ENCODE measurements at places on chromosomes 2 and 18.

- DNase-seq = no peak
These were observed 146.4 kb downstream of the RIF1 start for GRCh38 chr2:151556121-151556520.

- DNase-seq = no peak
These were observed 50.7 kb upstream of the MGAT5 start for GRCh38 chr2:134203175-134203574.

- no peak for DNase-seq
These were observed 4.8 kb downstream of the SPAG16 start for GRCh38 chr2:213288913-213289700.

DNA sequence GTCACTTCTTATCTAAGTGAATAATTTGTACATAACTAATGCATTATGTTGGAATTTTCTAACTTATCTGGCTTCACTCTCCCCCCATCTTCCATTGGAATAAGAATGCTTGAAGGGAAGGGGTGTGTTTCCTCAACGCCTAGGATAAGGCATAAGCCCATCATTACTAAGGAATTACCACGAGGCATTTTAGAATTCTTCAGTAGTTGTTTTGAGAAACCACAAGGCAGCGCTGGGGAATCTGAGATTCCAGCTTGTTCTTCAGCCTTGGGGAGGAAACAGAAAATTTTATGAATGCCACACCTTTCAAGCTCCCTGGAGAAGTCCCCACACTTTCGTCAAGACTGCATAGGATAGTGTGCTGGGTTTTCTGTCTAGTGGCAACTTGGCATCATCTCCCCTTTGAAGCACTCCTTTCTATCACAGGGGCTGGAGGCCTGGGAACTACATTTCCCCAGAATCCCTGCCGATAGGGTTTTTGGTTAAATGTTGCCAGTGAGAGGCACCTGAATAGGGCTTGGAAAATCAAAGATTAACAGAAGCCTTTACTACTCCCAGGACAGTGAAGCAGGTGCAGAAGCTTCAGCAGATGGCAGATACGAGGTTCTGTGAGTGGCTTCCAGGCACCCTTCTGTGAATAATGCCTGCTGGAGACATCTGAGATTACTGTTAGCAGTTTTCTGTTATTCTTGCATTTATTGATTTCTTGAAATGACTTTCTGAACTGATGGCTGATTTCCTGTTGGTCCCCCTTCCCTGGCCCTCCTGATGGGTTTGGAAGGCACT, 192.7 kb upstream of the REV1 start:
- DNase-seq = peak; percentile 70

DNA sequence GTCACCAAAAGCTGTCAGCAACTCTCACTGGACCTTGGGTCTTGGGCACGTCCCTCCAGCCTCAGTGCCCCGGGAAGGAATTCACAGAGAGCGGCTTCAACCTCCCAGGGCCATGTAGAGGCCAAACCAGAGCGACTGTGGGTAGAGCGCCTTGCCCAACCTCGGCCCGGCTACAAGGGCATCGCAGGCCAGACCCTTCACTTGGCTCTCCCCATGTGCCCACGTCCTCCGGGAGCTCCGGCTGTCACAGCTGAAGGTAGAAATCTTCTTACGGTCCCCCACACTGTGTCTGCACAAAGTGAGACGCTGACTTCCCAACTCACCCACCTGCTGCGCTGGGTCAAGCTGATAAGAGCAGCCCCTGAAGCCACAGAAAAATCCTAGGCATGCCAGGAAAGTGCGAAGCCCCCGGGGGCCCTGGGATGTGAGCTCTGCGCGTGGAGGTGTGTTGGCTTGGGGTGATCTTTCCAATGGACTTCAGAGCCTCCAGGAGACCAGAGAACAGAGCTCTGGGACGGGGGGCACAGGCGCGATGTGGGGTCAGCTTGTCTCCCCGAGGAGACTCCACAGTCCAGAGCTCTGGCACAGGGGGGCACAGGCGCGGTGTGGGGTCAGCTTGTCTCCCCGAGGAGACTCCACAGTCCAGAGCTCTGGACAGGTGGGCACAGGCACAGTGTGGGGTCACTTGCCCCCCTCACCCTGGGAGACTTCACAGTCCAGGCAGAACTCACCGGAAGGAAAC, 105.5 kb downstream of the RTP5 start:
- DNase-seq = no peak
